ENCODE measurements at places on chromosomes 5 and 9.

- no peak for DNase-seq
Measured at GRCh38 chr5:81151546-81151945, 81.6 kb upstream of the CKMT2 start.

DNA sequence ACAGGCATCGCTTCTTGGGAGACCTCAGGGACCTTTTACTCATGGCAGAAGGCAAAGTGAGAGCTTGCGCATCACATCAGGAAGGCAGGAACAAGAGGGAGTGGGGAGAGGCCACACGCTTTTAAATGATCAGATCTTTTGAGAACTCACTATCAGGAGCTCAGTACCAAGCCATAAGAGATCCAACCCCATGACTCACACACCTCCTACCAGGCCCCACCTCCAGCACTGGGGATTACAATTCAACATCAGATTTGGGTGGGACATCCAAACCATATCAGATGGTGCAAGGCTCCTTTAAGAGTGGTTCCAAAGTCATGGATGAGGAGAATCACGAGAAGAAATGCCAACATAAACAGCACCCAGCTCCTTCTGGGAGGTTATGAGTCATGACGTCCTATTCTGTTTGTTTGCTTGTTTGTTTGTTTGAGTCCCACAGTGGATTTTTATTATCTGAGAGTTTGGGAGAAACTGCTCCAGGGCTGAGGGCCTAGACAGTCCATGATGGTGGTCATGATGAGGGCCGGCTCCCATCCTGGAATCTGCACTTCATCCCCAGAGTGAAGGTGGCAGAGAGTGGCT lies 453.5 kb downstream of the GADD45G start:
- no peak for DNase-seq

GRCh38 chr9:38031594-38031993 lies 37.4 kb downstream of the SHB start:
- DNase-seq, result no peak

DNA sequence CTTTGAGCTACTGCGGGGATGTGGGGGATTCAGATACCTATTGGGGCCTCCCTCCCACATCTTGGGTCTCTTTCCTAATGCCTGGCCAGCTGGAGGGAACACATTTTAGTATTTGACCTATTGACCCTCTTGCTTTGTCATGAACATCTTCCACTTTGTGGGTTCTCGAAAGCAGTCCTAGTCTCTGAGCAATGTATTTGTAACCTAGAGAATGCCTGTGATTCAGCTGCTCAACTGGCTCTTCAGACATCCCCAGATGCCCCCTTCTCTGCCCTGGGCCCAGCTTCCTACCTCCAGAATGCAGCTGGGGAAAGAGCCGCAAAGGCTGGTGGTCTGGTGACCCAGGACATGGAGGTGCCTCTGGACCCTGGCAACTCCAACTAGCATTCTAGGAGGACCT lies 32.2 kb downstream of the APTX start:
- no peak for DNase-seq

- DNase-seq, result no peak
Measured at GRCh38 chr9:132126680-132127236, 35.1 kb upstream of the NTNG2 start.

- DNase-seq, result no peak
Measured at GRCh38 chr9:37382982-37383357, 39.5 kb upstream of the GRHPR start.
